MM.1S (cell line): ENCODE measurements at places on chromosomes 12 and 14.

DNA sequence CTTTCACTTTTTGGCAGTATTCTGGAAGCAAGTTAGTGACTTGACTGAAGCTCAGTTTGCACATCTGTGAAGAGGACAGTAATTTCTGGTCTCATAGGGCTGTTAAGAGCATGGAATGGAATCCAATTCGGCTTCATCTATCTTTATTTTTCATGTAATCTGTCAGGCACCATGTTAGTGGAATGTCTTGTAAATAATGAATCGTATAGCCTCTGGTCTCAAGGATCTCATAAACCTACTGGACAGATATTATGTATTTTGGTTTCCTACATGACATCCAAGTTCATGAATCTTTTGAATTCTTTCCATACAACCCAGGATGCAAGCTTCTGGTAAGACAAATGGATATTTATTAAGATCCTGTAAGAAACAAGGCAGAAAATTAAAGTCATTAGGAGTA lies 24.0 kb downstream of the TMTC2 start:
- no peak for DNase-seq

DNA sequence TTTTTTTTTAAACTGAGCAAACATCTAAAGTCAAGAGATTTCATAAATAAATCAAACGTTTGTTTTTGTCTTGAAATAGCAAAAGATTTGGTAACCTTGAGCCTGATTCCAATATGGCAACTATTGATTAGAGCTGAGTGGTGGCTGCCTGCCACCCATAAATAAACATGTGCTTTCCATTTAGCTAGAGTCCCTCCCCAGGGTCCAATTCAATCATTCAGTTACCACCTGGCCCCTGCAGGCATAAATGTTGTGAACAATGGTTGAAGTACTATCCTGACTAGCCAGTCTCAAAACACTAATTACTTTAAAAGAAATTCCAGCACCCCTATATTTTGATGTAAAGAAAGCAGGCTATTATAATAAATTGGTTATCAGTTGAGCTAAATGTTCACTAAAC lies 129.7 kb upstream of the GRIP1 start:
- no peak for DNase-seq

DNA sequence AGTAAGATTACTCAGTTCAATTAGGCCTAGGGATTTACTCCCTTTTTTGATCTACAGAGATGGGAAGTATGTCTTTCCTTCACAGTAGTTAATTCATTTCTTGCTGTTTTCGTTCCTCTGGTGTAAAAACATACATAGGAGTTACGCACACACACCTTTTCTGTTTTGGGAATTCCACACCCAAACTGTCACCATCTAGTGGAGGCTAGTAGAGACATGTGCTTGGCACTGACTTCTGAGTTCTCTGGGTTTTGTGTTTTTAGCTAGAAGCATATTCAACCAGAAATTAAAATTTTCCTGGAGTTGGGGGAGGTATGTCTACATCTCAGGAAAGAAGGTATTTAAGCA lies 1.4 kb downstream of the SUSD6 start:
- DNase-seq, result no peak

DNA sequence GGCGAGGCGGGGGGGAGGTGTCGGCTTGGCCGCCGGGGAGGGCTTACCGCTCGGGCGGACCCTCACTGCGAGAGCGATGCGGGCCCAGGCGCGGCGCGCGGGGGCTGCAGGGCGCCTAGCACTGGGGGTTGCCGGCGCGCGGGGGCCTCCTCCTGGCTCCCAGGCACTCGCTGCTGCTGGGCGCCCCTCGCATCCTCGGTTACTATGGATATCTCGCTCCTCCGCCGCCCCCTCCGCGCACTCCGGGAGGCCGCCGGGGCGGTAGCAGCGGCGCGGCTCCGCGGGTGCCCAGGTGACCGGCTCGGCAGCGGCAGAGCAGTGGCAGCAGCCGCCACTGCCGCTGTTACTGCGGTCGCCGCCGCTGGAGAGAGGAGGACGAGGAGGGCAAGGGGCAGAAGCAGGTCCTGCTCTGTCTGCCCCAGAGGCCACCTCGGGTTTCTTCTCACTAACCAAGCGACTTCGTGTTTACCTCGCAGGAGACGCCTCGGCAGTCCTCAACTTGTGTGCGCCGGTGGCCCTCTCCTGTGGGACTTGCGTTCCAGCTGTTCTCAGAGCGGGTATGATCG lies 250.1 kb downstream of the APAF1 start:
- DNase-seq, result no peak
